Suppressor macrophage (primary cell): ENCODE measurements at places on chromosomes 1 and 21.

GRCh38 chr21:43925609-43926008 is 60.6 kb downstream of the AGPAT3 start:
- no peak for DNase-seq

DNA sequence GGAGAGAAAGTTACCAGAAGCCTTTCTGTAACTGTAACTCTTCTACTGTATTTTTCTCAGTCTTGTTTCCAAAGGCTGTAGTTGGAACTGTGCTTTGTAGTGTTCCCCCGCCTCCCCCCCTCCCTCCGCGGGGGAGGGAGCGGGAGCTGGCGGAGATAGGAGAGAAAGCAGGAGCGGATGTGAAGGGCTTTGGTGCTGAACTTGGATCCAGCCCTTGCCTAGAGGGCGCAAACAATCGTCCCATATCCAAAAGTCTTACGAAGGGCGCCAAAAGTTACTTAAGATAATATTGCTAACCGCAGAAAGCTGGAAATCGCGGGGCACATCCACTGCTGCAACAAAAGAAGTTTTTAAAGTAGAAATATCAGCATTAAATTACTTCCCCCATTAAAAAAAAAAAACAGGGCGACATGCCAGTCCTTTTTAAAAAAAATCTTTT is 2.4 kb upstream of the NFIA start:
- DNase-seq: peak; percentile 69

DNA sequence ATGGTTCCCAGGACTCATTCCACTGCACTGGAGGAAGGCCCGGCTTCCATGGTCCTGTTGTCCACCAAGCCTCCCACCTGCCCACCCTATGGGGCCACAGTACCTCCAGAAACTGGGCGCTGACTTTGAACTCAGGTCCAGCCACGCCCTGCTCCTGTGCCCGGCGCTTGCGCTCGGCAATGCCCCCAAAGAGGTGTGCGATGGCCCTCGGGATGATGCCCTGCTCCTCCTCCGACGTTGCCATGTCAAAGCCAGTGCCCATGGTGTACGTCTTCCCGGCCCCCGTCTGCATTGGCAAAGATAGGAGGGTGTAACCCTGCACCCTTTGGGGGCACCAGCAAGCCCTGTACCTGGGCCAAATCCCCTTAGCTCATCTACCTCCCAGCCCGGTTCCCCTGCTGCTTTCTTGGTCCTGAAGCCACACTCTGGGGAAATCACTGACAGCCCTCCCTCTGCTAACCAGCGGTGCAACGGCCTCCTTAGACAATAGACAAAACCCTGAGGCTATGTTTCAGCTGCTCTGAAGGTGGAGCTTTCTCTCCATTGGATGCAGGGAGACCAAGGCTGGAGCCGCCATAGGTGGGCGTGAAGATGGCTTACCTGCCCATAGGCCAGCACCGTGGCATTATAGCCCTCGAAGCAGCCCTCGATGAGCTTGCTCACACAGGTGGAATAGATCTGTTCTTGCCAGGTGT is 14.7 kb downstream of the KIF21B start:
- DNase-seq: no peak

GRCh38 chr1:192669174-192669573 is 33.2 kb downstream of the RGS13 start:
- no peak for DNase-seq

DNA sequence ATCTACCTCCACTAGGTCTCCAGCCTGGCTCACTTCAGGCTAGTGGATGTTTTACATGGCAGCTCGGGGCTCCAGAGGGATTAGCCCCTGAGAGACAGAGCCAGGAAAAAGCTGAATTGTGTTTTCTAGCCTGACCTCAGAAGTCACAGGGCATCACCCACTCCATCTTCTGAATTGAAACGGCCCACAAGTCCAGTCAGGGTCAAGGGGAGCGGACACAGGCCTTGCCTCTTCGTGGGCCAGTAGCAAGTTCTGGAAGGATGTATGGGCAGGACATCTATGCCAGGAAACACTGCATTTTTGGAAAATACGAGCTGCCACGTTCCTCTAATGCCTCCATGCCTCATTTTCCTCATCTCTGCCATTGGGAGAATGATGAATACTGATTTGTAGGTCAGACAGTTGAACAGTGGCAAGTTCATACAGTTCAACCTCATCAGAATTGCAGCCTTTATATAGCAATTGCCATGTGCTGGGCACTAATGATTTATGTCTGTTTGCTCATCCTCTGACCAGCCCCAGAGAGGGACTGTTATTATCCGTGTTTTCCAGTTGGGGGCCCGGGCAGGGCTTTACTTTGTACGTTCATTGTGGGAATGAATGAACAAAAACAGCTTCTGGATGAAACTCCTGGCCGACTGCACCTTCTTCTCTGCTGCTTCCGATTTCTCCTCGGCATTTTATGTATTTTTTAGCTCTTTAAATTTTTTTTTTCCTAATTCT is 23.2 kb upstream of the PCBP3 start:
- DNase-seq: no peak

DNA sequence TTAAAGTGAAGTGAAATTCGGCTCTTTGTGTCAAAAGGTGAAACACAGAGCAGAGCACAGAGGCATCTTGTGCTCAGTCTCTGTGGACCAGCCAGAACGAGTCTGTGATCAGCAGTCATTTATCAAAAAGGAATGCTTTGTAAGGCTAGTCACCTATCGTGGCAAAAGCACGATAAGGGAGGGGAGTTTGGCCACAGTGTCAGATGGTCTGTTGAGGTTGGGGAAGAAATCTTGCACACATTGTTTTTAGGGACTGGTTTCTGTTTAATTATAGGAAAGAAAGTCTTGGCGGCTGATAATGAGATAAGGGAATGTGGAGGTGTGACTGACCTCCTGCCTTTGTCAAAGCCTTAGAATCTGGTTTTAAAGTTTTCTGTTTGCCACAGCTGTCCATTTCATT is 58.2 kb upstream of the KIAA1614 start:
- DNase-seq: no peak
